ENCODE measurements at places on chromosomes 1 and 21.

DNA sequence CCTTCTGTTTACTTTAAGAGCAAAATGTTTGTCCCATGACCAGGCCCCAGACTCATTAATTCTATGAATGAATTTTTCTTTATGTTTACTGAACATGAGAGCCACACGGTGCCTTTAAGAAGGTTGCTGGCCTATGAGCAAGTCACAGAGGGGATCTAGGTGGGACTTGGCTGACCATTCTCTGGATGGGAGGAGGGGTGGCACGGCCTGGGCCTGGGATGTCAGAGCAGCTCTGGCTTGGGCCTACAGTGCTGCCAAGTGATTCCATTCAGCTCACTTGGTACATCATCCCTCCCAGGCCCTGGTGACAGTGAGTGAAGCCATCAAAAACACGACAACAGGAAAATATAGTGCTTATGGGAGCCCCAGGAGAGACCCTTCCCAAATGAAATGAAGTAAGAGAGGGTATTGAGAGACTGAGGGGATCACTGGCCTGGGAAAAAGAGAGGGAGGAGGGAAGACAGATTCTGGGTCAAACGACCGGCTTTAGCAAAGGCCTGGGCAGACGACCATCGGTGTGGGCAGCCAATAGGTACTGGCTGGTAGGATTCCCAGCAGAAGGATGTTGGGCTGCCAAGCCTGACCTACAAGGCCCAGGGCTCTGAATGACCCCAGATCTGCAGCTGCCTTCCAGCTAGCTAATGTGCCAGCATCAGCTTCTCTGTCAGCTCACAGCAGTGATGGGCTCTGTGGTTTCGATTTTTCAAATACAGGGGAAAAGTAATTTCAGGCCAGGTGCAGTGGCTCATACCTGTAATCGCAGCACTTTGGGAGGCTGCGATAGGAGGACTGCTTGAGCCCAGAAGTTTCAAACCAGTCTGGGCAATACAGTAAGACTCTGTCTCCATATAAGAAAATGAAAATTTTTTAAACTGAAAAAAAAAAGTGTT is 3.3 kb downstream of the TMEM53 start:
- no peak for DNase-seq

GRCh38 chr21:25080661-25081060 is 526.6 kb downstream of the MRPL39 start:
- no peak for DNase-seq

DNA sequence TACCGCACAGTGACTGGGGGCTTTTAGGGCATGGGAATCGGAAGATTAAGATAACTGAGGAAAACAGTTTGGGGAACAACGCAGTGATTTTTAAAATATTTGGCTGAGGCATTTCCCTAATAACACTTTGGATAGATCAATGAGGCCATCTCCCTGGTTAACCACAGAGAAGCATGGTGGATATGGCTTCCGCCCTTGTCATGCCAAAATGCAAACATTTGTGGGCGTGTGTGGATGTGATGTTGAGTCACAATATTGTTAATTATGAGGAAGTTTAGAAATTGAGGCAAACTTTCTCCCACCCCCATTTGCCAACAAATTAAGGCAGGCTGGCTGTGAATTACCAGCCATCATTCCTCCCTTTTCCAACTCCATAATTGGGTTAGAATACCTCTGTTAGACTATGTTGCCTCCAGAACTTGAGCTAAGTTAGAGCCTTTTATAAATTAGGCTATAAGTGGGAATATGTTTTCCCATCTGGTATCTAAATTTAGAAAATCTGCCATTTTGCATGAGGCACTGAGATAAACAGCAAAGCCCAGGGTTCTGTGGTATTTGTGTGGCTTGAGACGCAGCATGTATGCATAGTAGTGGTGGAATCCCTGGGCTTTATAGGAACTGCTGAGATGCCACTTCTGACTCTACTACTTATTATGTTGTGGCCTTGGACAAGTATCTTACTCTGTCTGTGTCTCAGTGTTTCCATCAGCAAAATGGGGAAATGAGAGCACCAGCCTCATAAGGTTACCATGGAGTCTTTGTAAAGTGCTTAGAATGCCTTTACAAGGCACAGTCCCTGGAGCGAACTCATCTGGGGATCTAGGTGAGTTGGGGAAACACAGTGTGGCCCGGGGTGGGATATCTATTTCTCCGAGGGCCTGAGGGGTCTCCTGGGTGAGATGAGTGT is 154.6 kb downstream of the C1orf94 start:
- DNase-seq, result no peak

DNA sequence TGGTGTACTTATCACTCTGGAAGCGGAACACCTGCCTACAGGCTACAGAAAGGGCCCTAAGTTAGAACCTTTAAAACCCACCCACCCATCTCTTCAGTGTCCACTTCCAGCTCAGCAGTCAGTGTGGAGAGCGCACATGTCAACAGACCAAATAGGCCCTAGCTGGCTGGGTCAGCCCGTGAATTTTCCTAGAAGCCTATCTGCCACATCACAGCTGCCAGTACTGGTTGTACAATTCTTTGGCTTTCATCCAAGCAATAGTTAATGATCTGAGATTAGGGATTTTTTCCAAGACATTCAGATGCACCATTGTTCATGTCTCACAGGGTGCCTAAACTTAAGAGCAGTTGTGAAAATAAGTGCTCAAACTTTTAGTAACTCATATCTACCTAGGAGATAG is 197.1 kb downstream of the KCNK2 start:
- no peak for DNase-seq

DNA sequence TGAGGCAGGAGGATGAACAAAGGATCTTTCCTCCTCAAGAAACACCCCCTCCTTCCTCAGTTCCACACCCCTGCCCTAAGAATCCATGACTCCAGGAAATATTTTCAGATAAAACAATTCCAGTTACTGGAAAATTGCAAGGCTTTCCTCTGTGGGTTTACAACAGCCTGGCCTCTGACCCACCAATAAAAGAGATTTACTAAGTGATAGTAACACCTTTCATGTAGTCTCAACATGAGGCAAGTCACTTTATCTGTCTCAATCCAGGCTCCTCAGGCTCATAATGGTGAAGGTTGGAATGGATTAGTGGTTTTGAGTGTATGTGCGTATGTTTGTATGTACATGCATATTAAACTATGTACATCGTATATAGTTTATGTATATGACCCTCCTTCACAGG is 71.4 kb upstream of the PPP2R5A start:
- DNase-seq, result no peak

GRCh38 chr1:42601472-42601871 is 56.8 kb upstream of the PPIH start:
- no peak for DNase-seq

GRCh38 chr1:98316286-98316905 is 345.1 kb upstream of the SNX7 start:
- DNase-seq, result no peak

DNA sequence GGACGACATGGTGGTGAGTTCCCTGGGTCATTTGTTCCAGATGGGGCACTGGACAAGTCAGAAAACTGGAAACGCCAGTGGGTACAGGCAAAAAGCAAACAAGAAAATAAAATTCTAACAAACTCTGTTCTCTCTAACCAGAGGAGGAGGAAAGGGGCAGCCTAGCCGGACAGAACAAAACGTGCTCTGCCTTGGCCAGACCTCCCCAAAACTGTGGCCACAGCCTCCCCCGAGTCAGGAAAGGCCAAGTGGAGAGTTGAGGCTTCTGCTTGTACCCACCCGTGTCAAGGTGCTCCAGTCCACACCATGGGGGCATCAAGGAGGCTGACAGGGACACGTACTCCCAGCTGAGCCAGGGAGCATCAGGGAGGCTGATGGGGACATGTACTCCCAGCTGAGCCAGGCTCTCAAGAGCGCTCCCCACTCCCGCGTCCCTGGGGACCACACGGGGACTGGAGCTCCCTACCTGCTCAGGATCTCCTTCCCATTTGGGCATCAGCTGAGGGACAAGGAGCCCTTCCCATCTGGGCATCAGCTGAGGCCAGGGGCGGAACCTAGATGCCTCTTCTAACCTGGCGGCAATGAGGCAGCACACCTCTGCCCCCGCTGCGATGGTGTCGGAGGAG is 154.8 kb upstream of the COL6A1 start:
- no peak for DNase-seq

GRCh38 chr1:11640944-11641343 is 13.3 kb downstream of the FBXO2 start:
- DNase-seq, result no peak

DNA sequence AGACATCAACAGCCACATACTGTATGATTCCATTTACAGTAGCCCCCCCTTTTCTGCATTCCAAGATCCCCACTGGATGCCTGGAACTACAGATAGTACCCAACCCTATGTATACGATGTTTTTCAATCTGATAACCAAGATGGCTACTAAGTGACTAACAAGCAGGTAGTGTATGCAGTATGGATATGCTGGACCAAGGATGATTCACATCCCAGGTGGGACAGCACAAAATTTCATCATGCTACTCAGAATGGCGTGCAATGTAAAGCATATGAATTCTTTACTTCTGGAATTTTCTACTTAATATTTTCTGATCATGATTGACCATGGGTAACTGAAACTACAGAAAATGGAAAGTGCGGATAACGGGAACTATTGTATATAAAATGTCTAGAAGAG is 30.0 kb upstream of the MRPS6 start:
- DNase-seq, result no peak

GRCh38 chr1:32618673-32619221 is 31.6 kb downstream of the ZBTB8OS start:
- no peak for DNase-seq

DNA sequence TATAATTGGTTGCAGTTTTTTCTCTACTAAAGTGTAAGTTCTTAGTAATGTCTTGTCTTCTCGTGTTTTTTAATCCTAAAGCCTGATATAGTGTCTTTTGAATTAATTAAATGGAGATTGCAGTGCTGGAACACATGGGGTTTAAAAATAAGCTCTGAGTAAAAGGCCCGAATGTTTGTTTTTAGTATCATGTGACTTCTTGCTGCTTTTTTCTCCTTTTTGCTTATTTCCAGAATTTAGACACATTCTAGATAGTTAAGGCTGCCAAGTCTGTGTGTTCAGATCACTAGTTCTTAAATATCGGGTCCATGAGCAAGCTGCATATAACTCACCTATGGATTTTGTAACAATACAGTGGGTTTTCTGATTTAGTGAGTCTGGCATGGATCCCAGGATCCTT is 27.5 kb downstream of the KCTD3 start:
- no peak for DNase-seq

DNA sequence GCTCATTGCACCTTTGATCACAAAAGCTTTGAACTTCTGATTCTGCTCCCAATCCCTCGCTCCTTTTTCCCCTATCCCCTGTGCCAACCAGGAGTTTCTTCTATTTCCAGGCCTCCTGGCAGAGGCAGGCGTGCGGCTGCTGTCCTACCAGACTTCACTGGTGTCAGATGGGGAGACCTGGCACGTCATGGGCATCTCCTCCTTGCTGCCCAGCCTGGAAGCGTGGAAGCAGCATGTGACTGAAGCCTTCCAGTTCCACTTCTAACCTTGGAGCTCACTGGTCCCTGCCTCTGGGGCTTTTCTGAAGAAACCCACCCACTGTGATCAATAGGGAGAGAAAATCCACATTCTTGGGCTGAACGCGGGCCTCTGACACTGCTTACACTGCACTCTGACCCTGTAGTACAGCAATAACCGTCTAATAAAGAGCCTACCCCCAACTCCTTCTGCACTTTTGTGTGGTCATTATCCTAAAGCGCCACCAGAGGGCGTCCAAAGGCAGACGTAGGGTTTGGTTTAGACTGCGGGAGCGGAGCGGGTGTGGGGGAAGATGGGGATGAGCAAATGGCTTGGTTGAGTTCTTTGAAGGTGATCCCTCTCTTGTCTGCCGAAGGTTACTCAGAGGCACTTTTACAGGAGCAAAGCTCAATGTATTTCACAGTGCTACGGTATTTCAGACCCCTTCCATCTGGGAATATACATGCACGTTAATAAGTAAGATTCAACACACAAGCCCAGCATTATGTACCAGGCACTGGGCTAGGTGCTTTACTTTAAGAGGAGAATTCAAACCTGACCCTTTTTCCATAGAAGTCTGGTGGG is 24.7 kb downstream of the HMGCS2 start:
- peak; percentile 23 for DNase-seq

- no peak for DNase-seq
Measured at GRCh38 chr21:38999161-38999560, 184.1 kb downstream of the PSMG1 start.

DNA sequence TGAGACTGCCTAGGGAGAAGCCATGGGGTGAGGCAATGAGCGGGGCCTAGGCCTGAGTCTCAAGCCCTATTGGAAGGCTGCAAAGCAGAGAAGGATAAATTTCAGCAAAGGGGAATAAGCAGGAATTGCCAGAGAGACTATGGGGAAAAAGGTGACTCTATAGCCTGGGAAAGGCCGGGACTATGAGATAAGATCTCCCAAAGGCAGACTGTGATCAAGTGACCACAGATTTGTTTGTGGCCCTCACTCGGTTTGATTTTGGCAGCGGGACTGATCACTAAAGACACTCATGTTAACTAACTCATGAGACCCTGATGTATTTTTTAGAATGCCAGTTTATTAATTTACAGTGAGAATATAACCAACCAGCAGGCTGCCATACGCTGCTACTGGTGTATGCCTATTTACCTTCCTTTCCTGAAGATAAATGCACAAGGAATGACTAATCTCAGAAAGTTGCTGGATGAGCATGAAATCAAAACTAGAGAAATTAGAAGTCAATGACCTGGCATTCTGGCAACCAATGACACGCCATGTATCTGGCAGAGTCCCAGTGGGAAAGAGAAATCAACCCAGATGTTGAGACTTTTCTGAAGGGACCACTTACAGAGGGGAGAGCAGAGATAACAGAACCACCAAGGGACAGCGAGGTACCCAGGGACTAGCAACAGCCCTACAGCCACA is 4.3 kb downstream of the HSF2BP start:
- DNase-seq, result no peak

- no peak for DNase-seq
Measured at GRCh38 chr1:6096243-6097116, 50.8 kb downstream of the KCNAB2 start.

GRCh38 chr1:22184892-22185612 is 42.2 kb upstream of the WNT4 start:
- DNase-seq, result no peak

DNA sequence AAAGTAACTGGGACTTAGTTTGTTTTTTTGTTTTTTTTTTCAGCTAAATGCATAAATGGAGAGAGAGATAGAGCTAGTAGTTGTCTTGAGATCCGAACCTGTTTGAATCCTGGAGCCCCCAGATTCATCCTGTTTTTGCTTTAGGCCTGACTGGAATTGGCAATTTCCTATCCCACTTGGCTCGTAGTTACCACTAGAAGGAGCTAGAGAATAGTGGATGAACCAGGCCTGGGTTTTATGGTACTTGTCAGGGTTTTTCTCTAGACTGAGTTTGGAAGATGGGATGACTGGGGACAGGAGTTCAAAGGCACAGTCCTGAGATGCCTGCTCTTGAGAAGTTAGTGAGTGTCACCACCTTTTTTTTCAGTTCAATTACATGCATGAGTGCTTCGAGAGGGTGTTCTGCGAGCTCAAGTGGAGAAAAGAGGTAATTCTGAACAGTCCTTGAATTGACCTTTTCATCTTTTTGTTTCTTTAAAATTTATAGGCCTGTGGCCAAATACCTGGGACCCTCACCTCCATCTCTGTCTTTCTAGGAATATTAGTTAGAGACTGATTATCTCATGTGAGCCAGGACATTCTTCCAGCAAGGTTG is 23.4 kb downstream of the CELF3 start:
- no peak for DNase-seq
